ENCODE measurements at places on chromosomes 1 and 21.

- DNase-seq, result no peak
These were observed 43.8 kb downstream of the C1orf198 start for GRCh38 chr1:230824551-230824918.

DNA sequence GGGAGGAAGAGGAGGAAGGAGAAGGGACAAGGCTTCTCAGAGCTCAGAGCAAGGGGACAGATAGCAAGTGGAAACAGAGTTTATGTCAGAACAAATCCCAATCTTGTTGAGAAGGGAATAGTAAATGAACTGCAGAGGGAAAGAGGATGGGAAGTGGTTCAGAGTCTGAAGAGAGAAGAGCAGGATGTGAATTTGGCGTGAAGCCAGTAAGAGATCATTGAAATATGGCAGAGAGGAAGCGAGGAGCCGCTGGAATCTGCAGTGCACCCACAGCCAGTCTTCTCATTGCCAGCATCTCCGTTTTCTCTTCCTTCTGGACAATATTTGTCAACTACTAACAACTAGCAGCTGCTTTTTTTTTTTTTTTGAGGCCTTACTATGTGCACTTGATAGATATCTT, 19.1 kb downstream of the OLFML3 start:
- DNase-seq, result no peak

GRCh38 chr1:63643926-63644325, 50.7 kb downstream of the PGM1 start:
- DNase-seq, result no peak

DNA sequence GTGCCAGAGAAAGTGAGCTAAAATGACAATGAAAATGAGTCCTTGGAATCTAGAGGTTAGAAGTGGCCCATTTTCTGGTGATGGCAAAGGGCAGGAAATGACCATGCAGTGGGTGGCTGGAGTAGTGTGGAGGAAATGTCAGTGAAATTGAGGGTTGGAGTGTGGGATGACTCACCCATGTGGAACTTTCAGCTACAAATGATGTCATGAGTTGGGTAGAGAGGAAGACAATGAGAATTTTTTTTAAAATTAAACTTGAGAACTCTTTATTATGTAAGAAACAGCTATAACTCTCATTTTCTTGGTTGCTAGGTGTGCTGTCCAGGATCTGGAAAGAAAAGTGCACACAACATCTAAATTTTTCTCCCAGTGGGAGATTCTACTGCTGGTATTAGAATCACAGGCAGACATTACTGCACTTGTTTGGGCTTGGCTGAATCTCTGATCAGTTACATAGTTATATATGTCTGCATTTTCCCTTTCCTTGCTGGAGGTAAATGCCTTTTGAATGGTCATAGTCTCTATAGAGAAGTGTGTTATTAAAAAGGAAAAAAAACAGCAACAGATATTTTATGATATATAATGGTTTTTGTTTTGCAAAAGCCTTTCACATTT, 56.8 kb upstream of the GNG12 start:
- DNase-seq, result peak; percentile 86

GRCh38 chr1:199898654-199899053, 128.9 kb upstream of the NR5A2 start:
- DNase-seq, result peak; percentile 3

DNA sequence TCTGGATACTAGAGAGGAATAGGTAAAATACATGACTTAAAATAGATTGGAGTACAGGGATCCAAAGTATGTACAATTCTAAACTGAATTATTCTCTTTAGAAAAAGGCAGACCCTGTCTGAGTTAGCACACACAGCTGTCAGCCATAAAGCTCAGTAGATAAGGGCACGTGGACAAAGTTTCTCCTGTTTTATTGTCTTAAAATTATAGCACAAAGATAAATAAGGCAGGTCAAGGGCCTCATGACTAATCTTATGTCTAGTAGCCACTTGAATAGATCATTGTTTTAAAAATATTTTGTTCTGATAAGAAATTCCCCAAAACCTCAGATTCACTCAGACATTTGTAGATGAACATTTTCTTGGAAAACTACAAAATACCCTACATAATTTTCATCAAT, 205.2 kb downstream of the ZP4 start:
- DNase-seq, result no peak

Data from non-pigmented ciliary epithelial cell (primary cell).